Activated CD4-positive, alpha-beta T cell treated with anti-CD3 and anti-CD28 coated beads, Interleukin-2, amount 10 ng/mL, durations not matched to agents 24 days and 14 days (primary cell): ENCODE measurements at places on chromosomes 4 and X.

DNA sequence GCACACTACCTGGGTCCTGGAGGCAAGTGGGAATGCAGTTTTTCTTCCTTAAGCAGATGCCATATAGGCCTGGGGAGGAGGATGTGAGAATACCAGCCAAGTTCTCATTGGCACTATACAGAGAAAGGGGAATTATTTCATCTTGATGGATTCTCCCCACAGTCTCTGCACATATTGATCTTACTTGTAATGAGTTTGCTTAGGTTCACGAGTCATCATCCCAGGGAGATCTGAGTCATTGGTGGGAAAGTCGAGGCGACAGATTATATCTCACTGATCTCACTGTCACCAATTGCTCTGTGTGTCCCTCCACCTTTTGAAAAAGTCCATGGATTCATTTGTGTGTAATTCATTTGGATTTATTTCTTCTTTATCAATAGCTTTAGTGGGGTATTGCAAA lies 156.8 kb downstream of the AR start:
- no peak for DNase-seq

- no peak for DNase-seq
Measured at GRCh38 chrX:120768681-120769080, 107.0 kb downstream of the CT47B1 start.

GRCh38 chr4:127118681-127119080 lies 514.1 kb upstream of the INTU start:
- no peak for DNase-seq

- DNase-seq = no peak
Measured at GRCh38 chrX:43974100-43974475, 898 bp upstream of the NDP start.

- DNase-seq = no peak
Measured at GRCh38 chr4:157818946-157819692, 353.7 kb downstream of the GASK1B start.

- DNase-seq = no peak
Measured at GRCh38 chrX:107603429-107604159, 24.7 kb upstream of the PRPS1 start.

DNA sequence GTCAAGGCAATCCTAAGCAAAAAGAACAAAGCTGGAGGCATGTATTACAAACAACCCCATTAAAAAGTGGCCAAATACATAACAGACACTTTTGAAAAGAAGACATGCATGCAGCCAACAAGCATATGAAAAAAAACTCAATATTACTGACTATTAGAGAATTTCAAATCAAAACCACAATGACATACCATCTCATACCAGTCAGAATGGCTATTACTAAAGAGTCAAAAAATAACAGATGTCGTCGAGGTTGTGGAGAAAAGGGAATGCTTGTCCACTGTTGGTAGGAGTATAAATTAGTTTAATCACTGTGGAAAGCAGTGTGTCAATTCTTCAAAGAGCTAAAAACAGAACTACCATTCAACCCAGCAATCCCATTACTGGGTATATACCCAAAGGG lies 604.6 kb upstream of the GRIA3 start:
- DNase-seq = no peak
